ENCODE measurements at places on chromosomes 12 and 14.

DNA sequence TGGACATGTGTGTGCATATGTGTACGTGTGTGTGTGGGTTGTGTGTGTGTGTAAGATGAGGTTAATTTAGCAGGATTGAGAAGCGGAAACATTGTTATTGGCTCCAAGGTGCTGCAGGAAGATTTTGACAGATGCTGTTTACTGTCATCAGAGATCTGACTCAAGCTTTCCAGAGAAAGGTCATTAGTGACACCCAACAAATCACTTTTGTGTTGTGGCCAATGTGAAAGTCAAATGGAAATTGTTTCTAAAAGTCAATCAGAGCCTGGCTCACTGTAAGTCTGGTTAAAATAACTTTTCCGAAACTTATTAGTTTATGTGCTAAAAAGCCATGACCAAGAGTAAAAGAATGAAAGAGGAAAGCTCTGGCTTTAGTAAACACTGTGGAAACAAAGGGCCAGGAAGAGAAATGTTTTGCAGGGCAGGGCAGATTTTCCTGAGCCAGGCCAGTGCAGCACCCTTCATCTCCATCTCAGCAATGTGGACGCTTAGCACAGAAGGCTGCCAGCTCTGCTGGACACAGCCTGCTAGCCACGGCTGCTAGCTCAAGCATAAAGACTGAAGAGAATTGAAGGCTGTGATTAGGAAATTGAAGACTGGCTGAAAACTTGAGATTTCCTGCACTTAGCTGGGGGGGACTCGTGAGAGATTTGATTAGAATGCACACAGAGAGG lies 235.8 kb downstream of the NEDD1 start:
- no peak for DNase-seq

GRCh38 chr14:74065746-74066575 lies 18.3 kb downstream of the ALDH6A1 start:
- no peak for DNase-seq

DNA sequence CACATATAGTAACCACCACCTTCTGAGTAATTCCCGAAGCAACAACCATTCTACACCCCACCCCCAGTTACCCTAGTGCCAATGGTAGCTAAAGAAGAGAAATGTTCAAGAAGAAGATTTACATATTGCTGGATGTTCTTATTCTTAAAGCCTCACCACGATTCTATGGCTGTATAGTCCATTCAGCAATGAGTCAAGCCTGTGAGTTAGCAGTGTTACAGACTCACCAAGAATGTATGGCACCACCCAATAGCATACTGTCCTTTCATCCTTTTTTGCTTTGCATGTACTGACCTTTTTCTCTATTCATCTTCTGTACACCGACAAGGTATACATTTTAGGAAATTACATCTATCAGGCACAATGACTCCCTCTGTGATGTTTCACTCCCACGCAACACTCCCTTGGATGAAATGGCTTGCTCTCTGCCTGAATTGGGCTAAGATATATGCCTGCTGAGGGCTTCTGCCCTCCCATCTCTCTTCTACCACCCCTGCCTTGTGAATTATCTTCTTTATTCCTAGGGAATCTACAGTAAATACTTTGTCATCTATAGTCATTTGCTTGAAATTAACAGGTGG lies 945.8 kb downstream of the DIO2 start:
- DNase-seq, result no peak

DNA sequence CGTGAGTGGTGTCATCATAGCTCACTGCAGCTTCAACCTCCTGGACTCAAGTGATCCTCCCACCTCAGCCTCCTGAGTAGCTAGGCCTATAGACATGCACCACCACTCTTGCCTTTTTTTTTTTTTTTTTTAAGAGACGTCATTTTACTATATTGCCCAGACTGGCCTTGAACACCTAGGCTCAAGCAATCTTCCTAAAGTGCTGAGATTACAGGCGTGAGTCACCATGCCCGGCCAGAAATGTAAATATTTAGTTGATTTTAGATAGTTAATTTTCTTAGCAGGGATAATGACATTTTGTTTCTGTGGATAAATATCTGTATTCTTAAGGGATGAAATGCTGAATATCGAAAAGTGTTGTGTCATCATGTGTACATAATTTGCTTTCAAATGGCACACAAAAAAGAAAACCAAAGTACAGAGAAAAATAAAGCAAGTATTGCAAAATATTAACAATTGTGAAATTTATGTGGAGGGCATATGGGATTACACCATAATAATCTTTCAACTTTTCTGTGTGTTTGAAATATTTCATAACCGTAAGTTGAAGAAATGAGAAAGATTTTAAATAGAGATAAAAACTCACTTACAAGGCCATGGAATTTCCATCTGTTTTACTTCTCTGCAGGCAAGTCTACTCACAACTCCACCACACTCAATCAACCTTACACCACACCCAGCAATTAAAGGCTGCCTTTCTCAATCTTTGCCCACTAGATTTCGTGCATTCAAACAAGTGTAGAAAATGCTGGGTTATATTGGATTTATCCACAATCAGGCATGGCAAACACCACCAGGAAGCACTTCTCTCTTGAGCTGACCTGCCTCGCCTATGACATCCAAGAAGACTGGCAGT lies 93.7 kb downstream of the SPTSSA start:
- DNase-seq, result peak; percentile 89

DNA sequence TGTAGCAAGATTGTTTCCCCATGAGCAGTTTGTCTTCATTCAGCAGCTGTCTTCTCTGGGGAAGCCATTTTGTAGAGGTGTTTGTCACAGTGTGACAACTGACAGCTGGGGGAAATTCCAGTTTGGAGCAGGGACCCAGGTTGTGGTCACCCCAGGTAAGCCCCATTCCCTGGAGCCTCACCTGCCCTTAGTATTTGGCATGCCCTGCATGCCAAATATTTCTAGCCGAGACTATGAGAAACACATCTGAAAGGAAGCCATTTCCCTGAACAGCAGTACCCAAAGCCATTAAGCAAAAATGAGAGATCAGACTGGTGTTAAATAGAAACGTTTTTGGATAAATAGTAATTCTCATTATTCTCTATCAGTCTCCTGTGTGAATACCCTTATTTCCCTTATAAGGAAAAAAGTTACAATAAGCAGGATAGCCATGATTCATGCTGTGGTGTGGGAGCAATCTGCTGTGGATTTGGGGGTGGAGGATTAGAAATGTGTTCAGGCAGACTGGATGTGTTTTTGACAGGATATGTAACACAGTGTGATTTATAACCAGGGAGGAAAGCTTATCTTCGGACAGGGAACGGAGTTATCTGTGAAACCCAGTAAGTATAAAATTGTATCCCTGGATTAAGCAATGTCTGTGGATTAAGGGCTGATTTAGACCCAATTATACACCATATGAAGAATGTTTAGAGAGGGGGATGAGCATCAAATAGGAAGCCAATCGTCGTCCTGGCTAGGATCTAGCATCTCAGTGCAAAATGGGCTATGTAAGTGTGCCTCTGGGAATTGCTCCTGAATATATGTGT lies 68.9 kb downstream of the DAD1 start:
- DNase-seq, result no peak

- no peak for DNase-seq
Observed at GRCh38 chr14:24921903-24922302, 128.0 kb downstream of the STXBP6 start.

GRCh38 chr12:53060064-53060720 lies 10.3 kb downstream of the TNS2 start:
- DNase-seq, result no peak

- DNase-seq, result peak; percentile 27
Observed at GRCh38 chr12:120055231-120056000, 61.1 kb downstream of the RAB35 start.

GRCh38 chr14:74425525-74426201 lies 347 bp downstream of the SYNDIG1L start:
- peak; percentile 41 for DNase-seq

GRCh38 chr14:99232714-99233214 lies 39.2 kb downstream of the BCL11B start:
- DNase-seq, result no peak

- DNase-seq, result no peak
Observed at GRCh38 chr12:122096591-122097149, 18.1 kb downstream of the MLXIP start.

- no peak for DNase-seq
Observed at GRCh38 chr12:115504306-115505290, 772.9 kb downstream of the MED13L start.

DNA sequence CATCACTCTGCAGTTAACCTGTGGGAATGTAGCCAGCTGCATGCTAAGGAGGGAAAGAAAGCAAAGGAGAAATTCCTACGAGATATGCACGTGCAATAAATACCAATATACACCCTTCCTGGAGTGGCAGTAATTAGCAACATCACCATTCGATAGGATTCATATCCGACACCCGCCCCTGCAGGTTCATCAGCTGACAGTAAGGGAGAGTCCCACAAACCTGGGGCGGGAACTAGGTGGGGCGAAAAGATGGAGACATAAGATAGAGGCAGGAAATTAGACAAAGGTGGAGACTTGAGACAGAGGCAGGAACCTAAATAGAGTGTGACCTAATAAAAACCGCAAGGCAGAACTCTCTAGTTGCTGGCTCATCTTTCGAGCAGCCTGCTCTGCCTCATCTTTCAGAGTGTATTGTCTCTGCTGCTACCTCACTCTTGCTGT lies 51.6 kb downstream of the PLEKHG3 start:
- DNase-seq, result no peak

- no peak for DNase-seq
Observed at GRCh38 chr12:122081083-122081696, 2.6 kb downstream of the MLXIP start.

GRCh38 chr14:65261425-65261920 lies 151.1 kb upstream of the FUT8 start:
- DNase-seq, result peak; percentile 8

- DNase-seq, result no peak
Observed at GRCh38 chr12:65194949-65195348, 25.6 kb downstream of the LEMD3 start.

DNA sequence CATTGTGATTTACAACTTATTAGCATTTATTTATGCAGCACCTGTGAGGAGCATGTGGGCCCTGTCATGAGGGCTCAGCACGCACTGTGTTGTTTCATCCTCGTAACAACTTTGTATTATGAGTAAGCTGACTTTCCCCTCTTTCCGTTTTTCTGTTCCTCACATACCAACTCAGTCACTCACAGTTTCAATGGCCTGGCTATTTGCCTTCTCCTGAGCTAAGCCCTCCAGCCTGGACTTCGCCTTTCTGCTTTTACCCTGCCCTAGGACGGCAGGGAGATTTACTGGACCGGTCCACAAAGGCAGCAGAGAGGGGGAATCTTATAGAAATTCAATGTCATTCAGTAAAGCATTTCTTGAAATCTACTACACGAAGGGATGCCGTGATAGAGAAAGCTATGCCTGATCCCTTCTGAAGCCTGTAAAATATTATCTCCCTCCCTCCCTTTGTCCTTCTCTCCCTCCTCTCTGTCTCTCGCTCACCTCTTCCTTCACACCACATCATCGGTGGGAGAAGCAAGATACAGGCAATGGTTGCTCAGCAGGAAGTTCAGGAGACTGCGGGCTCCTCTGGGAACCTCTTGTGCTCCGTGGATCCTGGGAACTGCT lies 219.2 kb upstream of the TBX3 start:
- no peak for DNase-seq

GRCh38 chr14:99732436-99733210 lies 48.5 kb downstream of the CYP46A1 start:
- no peak for DNase-seq

DNA sequence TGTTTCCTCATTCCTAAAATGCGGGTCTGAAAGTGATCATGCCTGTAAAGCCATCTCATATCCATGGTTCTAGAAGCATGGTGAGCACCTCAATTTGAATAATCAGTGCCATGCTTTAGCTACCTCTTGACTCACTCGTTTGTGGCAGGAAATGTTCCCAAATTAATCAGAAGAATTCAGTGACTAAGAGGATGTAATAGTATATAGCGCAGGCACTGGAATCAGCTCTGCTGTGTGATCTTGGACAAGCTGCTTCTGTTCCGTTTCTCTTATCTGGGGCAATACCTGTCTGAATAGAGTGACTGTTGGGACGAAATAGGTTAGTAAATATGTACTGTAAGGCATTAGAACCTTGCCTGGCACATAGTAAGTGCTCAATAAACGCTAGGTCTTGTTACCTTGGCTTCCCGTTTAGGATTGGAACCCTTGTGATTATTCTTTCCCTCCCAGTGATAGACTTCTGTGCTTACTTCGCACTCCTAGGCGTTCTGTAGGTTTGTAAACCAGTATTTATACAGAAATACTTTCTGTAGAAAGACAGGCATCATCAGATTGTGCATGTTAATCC lies 820 bp upstream of the SMAGP start:
- no peak for DNase-seq

GRCh38 chr14:46550836-46551235 lies 100.7 kb downstream of the RPL10L start:
- DNase-seq, result no peak

GRCh38 chr14:64983439-64984310 lies 3.0 kb upstream of the FNTB start:
- DNase-seq, result peak; percentile 31

DNA sequence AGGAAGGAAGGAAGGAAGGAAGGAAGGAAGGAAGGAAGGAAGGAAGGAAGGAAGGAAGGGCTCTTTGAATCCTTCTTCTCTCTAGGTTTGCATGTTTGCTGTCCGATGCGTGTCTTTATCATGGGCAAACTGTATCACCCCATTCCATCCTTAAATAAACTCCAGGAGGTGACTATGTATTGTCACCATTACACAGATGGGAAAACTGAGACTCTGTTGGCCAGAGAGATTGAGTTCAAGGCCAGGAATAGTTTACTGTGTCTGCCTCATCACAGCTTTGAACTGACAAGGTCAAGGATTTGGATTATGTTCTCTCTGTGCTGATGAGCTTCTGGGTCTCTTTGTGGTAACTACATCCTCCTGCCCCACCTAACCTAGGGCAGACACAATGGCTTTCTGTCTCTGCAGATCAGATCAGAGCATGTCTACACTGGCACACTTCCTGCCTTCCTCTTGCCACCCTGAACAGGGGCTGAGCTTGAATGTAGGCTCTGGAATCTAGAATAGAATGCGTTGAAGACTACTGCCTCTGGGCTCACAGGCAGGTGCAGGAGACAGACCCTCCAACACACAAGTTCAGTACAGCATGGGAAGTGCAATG lies 78.9 kb upstream of the MAP1LC3B2 start:
- no peak for DNase-seq

- DNase-seq, result no peak
Observed at GRCh38 chr12:122226366-122227125, 694 bp upstream of the DIABLO start.

- no peak for DNase-seq
Observed at GRCh38 chr12:55126106-55126505, at the start of gene OR9K2. TSS of gene OR9K2 (plus strand) at chr12:55126406. CDS start at chr12:55129835, 3,429 bp downstream.

DNA sequence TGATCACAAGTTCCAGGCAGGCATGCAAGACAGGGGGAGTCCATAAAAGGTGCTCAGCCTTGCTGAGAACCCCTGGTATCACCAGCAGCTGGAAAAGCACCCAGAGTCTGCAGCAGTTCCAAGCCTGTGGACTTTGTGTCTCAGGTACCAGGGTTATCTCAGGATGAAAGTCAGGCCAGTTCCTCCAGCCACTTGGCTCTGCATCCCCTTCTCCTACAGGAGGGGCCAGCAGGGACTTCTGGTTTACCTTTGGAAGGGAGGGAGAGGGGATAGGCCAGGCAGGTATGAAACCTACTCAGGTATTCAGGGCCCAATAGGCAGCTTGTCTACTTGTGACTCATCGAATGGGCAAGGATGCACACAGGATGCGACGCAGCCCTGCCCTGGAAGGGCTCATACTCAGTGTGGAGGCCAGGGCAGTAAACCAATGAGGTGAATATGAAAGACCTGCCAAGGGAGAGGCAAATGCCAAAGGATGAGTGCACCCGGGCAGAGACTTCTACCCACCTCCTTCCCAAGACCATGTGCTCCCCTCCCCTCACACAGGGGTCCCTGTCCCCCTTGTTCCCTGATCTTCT lies 148.2 kb downstream of the SLC38A6 start:
- DNase-seq, result no peak
